ENCODE measurements at places on chromosomes 2 and 18.

GRCh38 chr2:31319406-31320175 lies 85.6 kb downstream of the EHD3 start:
- DNase-seq: peak; percentile 95

- peak; percentile 86 for DNase-seq
Measured at GRCh38 chr2:163735685-163736432, at the start of gene FIGN. FIGN (minus strand) TSS chr2:163736008; CDS start chr2:163734927, 1,081 bp downstream.

DNA sequence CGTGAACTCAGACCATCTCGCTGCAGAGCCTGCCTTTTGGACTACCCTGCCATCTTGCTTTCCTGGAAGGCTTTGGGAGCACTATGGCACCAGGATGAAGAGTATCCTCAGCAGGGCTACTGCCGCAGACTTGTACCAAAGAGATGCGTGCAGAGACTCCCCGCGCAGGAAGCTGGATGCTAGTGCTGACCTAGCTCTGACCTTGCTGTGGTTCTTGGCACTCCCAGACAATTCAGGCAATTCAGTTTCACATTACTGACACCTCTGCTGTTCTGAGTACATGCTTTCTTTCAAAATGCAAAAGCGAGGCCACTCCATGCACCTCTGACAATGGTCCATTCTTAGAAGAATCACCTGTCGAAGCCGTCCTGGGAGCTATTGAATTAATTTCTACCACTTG lies 251.5 kb upstream of the MEX3C start:
- no peak for DNase-seq

- no peak for DNase-seq
Measured at GRCh38 chr2:36693825-36694224, 2.7 kb upstream of the VIT start.

- no peak for DNase-seq
Measured at GRCh38 chr2:219010162-219010756, 17.0 kb upstream of the CRYBA2 start.

DNA sequence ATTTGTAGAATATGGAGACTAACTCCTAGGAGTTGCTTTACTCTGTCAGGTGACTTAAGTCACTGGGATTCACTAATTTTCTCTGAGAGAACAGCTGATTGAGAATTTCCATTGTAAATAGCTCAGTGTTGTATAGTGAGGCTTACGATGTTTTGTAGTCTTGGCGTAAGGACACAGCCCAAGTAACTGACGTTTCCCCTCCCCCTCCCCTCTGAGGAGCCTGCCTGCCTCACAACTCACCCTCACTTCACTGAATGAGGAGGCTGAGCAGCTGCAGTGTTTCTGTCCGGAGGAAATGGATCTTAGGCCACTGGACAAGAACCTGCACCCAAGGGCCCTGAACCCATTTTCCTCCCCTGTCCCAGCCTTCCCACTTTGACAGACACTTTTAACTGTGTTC lies 264.6 kb downstream of the PHLPP1 start:
- DNase-seq: peak; percentile 3

DNA sequence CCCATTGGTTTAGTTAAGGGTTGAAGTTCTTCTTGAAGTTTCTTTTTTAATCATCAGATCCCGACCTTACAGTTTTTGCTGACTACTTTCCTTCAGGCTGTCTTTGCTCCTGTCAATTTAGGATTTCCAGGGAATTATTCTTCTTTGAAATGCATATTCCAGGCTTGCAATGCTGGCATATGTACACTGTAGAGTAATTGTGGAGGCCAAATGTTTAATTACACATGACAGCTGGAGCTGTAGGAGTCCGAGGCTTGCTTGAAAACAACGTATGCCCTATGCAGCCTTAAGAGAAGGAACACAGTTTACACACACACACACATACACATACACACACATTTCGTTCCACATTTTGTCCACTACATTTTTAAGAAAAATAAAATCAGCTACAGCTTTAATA lies 602.3 kb downstream of the TMEM182 start:
- DNase-seq: no peak

GRCh38 chr18:44386401-44386800 lies 294.3 kb upstream of the SETBP1 start:
- no peak for DNase-seq

- peak; percentile 82 for DNase-seq
Measured at GRCh38 chr2:39508198-39508597, 71.1 kb upstream of the MAP4K3 start.

DNA sequence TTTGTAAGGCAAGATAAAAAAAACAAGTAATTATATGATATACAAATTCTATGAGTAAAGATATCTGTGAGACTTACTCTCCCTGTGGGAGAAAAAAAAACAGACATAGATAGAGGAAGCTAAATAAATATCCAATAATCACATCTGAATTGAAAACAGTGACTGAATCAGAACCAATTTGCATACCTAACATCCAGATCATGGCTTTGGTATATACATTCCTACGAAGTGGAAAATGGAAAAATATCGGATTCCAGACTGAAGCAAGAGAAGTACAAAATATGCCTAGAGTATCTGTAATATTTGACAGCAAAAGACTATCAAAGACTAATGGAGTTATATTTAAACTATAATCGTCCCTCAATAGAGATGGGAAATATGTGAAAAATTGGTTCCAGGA lies 1108.1 kb upstream of the CHAC2 start:
- no peak for DNase-seq

DNA sequence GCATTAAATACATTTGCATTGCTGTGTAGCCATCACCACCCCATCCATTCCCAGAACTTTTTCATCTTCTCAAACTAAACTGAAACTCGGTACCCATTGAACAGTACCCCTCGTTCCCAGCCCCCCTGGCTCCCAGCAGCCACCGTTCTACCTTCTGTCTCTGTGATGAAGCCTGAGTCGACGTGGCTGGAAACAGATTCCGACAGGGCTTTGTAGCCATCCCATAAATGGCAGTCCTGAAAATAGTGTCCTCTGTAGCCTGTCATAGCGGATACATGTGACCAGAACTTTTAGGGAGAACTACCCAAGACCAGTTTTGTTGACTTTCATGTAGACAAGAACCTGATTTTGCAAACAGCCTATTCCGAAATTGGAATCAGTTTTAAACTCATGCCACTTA lies 59.1 kb downstream of the TSHZ1 start:
- DNase-seq: no peak

DNA sequence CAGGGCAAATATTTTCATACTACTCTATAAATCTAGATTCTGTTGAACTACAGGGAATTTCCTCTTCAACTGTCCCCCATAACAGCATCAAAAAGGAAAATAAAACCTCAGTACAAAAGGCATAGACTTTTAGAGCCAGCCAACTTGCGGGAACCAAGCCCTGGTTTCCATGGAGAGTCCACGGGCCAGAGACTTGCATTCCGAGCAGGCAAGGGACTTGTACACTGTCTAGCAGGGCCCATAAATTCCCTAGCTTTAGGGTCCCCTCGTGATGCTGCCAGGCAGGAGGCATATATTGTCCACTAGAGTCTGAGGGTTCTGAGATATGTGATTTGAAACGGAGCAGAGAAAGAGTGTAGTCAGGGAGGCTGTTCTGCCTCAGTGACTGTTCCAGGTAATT lies 153.1 kb upstream of the SLC14A2 start:
- no peak for DNase-seq

GRCh38 chr2:212863185-212863588 lies 288.2 kb downstream of the IKZF2 start:
- DNase-seq: peak; percentile 10

GRCh38 chr2:145413261-145414030 lies 893.5 kb upstream of the ZEB2 start:
- DNase-seq: no peak

DNA sequence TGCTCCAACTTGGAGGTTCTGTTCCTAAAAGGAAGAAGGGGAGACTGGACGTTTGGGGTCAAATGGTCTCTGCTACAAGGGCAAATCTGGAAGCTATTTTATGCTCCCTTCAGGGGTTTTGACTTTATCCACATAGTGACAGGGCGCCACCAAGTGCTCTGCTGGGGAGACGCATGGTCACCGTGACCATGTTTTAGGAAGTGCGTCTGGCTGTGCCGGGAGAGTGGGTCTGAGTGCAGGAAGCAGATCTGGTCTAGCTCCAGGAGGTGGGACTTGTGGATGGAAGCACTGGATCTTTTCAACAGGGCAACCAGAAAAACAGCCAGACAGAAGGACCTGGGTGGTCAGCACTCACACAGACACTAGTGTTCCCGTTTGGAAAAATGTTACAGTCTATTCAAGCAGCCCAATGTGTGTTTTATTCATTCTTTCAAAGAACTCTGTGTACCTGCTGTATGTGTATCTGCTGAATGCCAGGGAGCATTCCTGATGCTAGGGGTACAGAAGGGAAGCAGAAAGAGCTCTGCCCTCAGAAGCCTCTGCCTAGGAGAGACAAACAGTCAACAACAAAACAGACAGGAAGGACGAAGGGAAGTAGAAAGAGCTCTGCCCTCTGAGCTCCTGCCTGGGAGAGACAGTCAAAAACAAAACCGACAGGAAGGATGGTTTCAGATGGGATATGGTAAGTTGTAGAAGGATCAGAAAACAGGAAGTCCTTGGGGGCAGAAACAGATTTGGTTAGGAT lies 14.3 kb downstream of the IMPA2 start:
- DNase-seq: peak; percentile 83

- DNase-seq: peak; percentile 45
Measured at GRCh38 chr2:216688731-216689340, 6.5 kb downstream of the IGFBP5 start.

DNA sequence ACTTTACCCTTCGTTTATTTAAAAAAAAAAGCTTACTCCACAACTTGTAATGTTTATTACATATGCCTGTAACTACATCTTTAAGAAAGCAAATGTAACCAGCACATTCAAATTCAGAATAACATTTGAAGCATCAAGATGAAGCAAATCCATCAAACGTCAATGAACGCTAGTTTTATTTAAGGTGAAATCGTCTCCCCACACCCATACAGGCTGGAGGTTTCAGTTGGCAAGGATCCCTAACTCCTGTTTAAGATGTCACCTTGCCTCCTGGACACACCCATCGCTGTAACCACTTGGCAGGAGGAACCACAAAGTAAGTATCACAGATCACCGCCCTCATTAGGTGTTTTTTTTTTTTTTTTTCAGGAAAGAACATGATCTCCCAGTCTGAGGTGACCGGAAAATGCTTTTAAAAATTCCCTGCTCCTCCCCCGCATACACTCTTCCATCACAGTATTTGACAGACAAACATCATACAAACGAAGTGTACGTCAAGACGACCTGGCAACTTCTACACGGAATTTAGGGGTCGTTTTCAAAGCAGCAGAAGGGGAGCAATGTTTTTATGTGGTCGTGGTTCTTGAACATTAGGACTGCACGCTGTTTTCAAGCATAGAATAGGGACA lies 19.7 kb upstream of the STPG4 start:
- DNase-seq: peak; percentile 63

- no peak for DNase-seq
Measured at GRCh38 chr2:129753261-129753660, 226.2 kb upstream of the RAB6C start.

DNA sequence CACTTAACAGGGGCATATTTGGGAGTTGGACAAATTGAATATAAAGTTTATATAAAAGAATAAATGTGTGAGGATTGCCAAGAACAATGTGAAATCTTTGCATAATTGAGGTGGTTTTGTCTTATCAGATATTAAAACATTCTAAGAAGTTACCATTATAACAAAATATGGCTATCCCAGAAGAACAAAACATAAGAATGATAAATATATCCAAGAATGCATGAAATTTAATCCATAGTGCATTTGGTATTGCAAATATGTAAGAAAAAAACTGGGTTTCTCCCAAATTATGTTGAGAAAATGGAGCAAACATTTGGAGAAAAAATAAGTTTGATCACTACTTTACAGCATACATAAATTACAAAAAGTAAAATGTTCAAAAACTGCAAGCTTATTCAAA lies 562.4 kb downstream of the RNF144A start:
- DNase-seq: no peak

DNA sequence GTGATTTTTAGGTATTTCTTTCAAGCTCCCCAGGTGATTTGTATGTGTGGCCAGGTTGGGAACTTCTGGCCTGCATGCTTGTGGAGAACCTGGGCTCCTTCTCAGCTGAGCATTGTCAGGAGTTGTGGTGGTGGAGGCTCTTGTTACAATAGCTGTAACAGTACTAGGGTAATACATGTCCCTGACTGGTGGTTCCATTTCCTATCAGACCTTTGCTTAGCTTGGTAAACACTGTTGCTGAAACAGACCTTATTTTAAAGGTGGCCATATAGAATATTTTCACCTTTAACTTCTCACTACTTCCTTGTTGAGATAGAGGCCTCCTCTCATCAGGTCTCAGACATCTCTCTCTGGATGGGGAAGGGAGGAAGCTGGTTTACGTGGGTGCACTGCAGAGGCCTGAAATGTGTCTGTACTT lies 79.2 kb downstream of the SETBP1 start:
- no peak for DNase-seq
